ELR (cell line): ENCODE measurements at places on chromosomes 7 and 10.

DNA sequence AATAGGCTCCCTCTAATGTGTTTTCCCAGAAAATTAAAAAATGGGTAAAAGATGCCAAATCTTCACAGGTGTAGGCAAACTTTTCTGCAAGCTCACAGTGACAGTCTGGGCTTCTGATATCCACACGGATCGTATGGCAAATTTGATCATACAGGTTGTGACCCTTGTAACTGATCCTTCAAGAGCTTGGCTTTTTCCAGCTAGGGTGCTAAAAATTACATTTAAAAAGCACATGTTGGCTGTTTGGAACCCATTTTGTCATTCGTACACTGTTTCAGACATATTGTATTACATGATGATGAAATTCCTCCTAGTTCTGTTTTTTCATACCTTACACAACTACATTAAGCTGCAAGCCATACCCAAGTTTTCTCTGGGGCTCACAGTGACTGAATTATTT is 138.7 kb downstream of the GFRA1 start:
- no peak for DNase-seq

- DNase-seq = no peak
These were observed 359.5 kb upstream of the ANKRD30A start for GRCh38 chr10:36765782-36766414.

DNA sequence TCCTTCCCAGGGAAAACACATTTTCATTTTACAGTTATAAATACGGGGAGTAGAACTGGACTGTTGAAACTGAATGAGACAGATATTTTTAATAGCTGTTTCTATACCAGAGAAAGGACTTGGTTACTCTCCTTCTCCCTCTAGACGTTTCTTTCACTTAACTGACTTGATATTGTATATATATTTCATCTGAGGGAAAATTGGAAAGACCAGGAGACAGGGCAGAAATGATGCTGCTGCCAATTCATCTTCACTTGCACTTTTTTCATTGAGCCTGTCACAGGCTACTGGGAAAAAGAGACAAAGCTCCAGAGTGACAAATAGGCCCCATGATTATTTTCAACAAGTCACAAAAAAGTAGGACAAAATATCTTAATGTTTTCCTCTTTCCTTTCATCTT is 636.0 kb upstream of the TPK1 start:
- no peak for DNase-seq

DNA sequence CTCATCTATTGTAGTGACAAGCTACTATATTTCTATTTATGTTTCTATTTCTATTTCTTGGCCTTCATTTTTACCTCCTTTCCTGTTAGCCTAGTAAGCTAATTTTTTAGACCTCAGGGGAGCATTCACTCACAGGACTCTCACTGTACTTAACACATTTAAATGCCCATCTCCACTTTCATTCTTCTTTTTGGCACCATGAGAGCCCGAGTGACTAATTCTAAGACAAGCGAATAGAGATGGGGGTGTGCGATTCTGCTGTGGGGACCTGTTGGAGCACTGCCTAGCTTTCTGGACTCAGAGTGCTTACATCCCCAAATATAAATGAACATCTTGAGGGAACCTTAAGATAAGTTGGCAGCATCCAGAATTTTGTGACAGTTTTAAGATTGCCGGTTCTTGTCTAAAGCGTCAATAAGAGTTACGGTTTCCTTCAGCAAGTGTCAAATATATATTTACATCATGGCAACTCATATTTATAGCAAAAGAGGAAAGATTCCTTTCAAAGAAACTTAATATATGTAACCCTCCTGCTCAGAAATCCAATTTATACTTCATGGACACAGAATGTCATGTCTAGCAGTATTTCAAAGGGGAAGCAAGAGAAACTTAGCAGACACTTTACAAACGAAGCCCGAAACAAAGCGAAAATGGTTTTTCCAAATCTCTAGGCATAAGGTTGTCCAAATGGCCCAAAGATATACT is 54.1 kb upstream of the AFAP1L2 start:
- DNase-seq = no peak

DNA sequence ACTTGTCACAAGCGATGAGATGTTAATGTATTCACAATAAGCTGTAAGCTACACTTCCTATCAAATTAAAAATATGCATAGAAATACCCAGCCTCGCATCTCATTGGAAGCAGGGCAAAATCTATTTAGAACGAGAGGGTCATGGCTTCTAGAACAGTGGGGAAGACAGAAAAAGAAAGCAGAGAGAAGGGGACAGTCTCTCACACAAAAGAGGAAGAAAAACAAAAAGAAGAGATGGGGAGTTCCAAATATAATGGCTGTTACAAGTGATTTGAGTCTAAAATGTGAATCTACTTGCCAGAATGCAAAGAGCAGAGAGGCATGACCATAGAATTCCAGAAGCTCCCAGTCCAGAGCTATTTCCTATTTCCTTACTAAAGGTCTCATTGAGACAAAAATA is 13.8 kb downstream of the LRRN3 start:
- DNase-seq = no peak

DNA sequence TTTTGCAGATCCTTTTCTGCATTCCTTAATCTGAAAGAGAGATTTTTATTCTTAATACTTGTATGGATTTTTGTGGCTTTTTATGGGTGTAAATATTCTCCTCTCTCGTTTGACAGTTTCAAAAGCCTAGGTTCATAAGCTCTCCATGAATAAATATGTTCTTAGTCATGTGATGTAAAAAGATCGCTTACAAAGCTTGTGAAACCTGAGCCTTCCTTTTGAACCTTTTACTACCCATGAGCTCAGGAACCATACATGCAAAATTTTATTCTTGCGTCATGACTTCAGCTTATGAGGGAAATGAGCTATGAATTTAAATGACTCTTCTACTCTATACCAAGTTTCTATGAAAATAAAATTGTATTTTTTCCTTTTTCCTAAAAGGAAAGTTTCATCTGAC is 98.7 kb downstream of the POLL start:
- DNase-seq = peak; percentile 27

GRCh38 chr7:97346349-97346748 is 228.9 kb downstream of the SDHAF3 start:
- DNase-seq = no peak

DNA sequence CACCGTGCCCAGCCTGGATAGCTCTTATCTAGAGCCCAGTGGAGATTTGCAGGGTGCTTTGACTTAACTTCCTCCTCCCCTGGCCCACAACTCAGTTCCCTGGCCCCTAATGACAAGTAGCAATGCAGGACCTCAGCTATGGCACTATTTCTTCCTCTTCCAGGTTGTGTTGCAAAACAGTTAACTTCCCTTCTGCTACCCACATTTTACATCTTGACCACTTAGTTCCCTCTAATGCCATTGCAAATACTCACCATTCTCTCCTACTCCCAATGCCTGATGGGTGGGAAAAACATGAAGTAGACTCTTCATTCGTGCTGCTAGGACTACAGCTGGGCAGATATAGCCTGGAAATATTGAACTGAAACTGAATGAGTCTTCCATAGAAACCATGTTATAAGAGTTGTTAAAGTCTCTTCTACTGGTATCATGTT is 39.1 kb upstream of the FGL2 start:
- DNase-seq = no peak

GRCh38 chr10:59068581-59069191 is 107.8 kb upstream of the PHYHIPL start:
- DNase-seq = no peak

- no peak for DNase-seq
These were observed 160.5 kb downstream of the WDR37 start for GRCh38 chr10:1216574-1217236.

GRCh38 chr10:10093021-10093420 is 924.7 kb upstream of the CELF2 start:
- no peak for DNase-seq

DNA sequence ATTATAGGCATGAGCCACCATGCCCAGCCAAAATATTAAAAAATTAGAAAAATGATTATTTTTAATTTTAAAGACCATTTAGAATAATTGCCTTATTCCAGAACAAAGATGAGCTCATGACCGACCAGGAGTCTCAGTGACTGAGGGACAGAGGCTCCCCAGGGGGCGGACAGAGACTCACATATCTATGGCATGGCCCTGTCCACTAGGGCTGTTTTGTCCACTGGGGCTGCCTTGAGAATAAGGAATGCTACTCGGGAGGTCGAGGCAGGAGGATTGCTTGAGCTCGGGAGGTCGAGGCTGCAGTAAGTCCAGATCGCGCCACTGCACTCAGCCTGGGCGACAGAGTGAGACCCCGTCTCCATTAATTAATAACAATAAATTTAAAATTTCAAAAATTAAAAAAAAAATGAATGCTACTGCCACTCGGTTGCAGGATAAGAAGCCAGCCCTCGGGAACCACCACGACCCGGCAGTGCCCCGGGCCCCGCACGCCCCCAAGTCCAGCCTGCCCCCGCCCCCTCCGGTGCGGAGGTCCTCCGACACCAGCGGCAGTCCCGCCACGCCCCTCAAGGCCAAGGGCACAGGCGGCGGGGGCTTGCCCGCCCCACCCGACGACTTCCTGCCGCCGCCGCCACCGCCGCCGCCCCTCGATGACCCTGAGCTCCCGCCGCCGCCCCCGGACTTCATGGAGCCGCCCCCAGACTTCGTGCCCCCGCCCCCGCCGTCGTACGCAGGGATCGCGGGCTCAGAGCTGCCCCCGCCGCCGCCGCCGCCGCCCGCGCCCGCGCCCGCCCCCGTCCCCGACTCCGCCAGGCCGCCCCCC is 128.6 kb downstream of the APBB1IP start:
- DNase-seq = no peak

DNA sequence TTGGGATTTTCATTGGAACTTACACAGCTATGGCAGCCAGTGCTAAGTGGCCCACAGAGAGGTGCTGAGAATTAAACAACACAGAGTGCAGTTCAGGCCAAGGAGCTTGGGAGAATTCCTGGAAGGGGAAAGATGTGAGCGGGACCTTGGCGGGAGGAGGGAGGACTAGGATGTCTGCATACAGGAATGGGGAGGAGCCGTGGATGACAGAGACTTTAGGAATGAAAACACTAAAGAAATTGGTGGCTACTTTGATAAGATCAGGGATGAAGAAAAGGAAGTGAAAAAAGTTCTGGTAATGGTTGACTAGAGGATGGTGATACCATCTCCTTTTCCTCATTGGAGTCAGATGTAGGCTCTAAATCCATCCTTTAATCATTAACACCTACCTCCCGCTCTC is 234.2 kb upstream of the FZD8 start:
- peak; percentile 78 for DNase-seq

GRCh38 chr7:27991006-27991528 is 189.5 kb downstream of the JAZF1 start:
- no peak for DNase-seq

DNA sequence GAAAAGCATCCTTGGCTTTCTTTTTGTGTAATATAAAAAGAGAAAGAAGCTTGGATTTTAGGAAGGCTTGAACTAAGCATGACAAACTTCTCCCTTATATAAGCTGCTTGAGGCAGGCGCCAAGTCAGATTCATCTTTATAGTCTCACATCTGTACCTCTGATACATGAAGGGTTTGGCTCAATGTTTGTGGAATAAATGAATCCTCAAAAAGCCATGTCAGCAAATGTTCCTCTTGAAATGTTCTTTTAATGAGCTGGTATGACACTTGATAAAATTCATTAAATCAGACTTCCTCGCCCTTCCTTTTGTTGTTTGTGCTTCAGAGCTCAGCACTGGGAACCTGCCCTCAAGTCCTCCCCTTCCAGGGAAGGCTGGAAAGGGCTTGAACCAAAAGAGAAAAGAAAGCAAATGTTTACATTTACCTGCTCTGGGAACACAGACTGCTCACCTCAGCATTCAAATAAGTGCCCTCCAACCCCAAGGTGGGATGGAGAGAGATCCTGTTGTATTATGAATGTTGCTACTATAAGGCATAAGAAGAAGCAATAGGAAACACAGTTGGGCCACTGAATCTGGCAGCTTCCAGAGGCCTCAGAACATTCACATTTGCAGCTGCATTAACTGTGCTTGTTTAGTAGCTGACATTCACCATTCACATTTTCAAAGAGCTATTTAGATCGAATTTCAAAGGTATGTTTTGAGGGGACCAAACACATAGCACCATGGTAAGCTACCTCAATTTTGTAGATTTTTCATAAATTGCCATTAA is 212.6 kb downstream of the CACNA2D1 start:
- DNase-seq = no peak

DNA sequence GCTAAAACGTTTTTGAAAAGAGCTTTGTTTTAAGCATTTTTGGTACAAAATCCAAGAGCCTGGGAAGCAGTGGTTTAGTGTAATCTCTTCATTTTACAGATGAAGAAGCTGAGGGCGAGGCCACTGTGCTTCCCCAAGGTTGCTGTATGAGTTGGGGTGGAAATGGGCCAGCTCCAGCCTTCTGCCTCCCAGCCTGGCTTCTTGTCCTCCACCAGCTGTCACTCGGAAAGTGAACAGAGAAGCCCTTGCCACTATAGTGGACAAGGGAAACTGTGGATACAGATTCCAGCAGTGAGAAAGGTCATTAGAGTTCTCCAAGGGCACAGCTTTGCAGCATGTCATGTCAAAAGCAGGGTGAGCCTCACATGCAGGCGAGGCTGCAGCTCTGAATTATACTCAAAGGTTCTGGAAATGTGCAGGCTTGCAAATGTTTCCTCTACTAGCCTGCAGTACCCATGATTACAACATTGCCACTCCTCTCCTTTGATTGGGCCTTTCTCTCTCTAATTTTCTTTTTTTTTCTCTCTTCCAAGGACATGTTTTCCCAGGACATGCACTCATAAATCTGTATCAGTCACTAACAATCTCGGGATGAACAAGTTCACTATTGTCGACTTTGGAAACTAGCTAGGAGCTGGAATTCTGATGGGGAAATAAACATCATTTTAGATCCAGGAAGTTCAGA is 33.0 kb downstream of the BAMBI start:
- no peak for DNase-seq

GRCh38 chr10:87635498-87636312 is 24.0 kb upstream of the PAPSS2 start:
- peak; percentile 93 for DNase-seq

DNA sequence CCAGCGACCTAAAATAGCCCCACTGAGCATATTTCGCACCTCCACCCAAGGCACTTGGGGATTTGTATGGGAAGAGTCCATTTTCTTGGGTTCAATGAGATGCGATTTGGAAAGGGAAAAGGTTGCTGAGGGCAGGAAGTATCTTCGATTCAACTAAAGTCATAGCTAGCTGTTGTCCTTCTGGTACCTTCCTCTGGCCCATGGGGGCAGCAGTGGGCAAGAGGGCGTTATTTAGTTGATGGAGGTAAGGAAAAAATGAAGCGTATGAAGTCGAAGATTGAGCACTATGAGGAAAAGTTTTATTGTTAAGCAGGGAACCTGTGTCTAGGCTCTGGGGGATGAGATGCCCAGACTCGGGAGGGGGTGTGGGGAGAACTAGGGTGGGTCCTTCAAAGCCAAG is 135.4 kb downstream of the EVX1 start:
- no peak for DNase-seq

GRCh38 chr7:150481186-150481920 is 30.9 kb downstream of the GIMAP8 start:
- DNase-seq = no peak

- DNase-seq = no peak
These were observed 21.6 kb downstream of the IRF5 start for GRCh38 chr7:128959296-128959695.

- DNase-seq = no peak
These were observed 63.5 kb downstream of the CALD1 start for GRCh38 chr7:134842886-134843430.

GRCh38 chr10:23478570-23478969 is 39.7 kb downstream of the OTUD1 start:
- peak; percentile 8 for DNase-seq
